ENCODE measurements at places on chromosomes 2 and 18.

DNA sequence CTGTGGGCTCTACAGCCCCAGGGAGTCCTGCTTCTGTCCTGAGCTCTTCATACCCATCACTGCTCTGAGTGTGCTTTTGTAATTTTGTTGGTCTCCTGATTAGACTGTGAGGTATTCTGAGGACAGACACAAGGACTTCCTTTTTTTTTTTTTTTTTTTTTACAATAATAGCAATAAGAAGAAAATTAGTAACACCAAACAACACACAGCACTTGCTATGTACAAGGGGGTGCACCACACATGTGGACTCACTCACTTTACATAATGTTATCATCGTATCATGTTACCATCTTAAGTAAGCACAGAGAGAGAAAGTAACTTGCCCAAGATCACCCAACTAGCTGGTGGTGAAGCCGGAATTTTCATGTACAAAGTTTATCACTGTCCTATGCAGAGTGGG, 34.6 kb downstream of the MBP start:
- no peak for DNase-seq

- no peak for DNase-seq
Observed at GRCh38 chr2:109439390-109439786, 174.4 kb downstream of the SEPTIN10 start.

GRCh38 chr2:80706951-80707350, 402.4 kb upstream of the LRRTM1 start:
- DNase-seq: no peak

DNA sequence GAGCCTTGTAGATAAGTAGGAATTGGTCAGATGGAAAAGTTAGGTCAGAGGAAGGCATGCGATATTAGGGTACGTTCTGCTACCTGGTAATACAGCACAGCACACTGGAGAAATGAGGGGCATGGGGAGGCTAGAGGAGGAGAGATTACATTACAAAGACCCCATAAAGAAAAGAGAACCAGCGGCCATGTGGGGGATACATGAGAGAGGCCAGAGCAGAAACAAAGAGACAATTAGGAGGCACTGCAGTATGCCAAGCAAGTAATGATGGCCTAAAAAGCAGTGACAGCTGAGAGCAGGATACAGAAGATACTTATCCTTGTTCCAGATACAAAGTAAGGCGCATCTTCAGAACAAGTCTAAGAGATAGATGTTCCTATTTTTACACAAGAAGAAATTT, 40.0 kb downstream of the TXNL1 start:
- DNase-seq: no peak

GRCh38 chr2:168443818-168444217, 12.3 kb upstream of the CERS6 start:
- DNase-seq: no peak

GRCh38 chr2:108926561-108927380, 62.2 kb downstream of the EDAR start:
- no peak for DNase-seq

GRCh38 chr2:30425326-30425725, 21.7 kb upstream of the LCLAT1 start:
- no peak for DNase-seq

DNA sequence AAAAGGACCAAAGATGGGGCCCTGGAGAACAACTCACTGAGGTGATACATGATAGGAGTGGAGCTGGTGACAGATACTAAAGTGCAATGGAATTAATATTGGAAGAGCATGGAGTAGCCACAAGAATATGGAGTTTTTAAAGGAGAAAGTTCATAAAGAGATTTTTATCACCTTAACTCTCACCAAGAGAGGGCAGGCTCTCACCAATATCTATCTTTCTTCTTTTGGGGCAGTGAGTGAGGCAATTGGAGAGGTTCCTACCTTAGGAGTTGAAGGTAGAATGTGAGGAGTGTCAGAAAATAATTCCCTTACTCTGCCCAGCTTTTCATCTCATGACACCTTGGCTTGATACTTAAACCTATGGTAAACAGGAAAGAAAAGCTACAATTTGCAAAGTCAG, 233.7 kb upstream of the CWC22 start:
- DNase-seq: no peak

GRCh38 chr2:173881886-173882285, 83.3 kb downstream of the SP3 start:
- no peak for DNase-seq

- DNase-seq: no peak
Observed at GRCh38 chr2:8432706-8433336, 249.0 kb upstream of the ID2 start.

DNA sequence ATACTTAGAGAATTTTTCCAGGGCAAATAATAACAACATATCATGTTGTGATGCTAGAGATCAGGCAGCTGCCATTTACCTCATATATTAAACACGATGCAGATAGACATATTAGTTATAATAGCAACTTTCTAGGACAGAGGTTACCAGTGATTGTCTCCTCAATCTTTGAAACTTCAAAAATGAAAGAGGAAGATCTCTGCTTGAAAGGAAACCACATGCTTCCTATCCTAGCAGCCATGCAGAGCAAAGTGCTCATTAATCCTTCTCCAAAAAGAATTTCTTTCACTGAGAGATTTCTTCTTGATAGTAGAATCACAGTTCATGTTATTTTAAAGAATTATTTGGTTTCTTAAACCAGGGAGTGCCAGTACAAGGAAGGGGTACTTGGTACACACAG, 317.2 kb downstream of the CPS1 start:
- DNase-seq: no peak

DNA sequence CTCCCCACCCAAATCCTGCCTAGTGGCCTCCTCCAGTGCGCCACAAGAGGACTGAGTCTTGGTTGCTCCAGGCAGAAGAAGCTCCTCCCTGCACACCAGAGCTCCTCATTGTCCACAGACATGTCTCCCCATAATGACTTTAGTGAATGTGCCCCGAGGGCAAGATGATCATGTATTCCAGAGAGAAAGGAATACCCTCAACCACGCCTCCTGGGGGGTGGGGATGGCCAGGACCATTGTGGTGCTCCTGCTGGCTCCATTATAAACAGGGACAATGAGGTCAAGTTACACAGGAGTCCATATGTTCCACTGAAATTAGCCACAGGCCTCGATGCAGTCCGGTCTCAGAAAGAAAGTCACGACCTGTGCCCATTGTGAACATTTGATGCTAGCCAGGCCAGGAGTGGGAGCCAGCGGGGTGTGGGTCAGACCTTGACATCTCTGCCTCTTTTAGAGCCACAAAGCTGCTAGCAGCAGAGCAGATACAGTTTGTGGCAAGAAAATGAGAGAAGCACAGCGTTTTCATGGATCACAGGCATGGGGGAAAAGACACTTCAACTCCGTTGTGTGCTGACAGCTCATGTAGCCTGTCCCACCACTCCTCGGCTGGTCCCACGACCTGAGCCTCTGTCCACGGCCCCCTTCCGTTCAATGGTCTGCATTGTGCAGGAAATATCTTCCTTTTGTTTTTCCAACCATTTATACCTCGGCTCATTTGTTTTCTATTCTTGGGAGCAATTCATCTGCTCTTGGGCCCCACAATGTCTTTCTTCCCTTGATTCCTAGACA, 70.7 kb upstream of the FZD7 start:
- DNase-seq: no peak

DNA sequence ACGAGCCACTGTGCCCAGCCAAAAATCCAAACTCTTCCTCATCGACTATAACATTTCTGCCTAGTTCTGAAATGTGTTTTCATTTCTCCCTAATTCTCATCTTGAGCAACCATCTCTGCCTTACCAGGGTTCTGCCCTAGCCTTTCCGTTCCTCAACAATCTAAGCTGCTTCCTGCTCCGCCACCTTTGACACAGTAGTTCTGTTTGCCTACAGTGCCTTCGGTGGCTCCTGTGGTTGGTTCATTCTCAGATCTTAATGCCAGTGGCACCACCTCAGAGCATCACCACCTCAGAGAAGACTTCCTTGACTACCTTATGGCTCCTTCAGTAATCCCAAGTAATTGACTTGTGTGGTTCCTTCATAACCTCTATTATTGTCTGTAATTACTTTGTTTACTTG, 3.8 kb downstream of the SOCS6 start:
- DNase-seq: no peak

DNA sequence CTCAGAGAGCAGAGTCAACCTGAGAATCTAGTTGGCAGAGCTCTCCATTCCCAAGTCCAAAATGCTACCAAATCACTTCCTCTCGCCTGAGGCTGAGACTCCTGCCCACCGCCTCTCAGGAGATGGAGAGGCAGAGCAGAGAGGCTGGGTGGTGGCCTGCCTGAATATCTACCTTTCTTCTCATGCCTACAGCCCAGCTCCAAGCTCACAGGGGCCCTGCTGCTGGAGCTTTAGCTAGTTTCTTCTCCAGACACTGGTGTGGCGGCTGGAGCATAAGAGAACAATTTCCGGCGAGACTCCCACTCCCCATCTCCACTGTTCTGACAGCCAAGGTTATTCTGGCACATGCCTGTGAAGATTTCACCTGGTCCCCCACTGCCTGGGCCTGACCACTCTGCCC, 8.1 kb upstream of the CYP26B1 start:
- no peak for DNase-seq

GRCh38 chr2:583666-584065, 93.5 kb downstream of the TMEM18 start:
- no peak for DNase-seq

- no peak for DNase-seq
Observed at GRCh38 chr18:8503248-8503647, 106.0 kb upstream of the RAB12 start.

- no peak for DNase-seq
Observed at GRCh38 chr18:79367480-79367879, 28.2 kb upstream of the NFATC1 start.

- peak; percentile 88 for DNase-seq
Observed at GRCh38 chr2:55049043-55049820, 1.0 kb downstream of the RTN4 start.

- DNase-seq: no peak
Observed at GRCh38 chr2:105626212-105626965, 118.3 kb upstream of the NCK2 start.

- DNase-seq: no peak
Observed at GRCh38 chr2:48219234-48219554, 310.8 kb upstream of the STON1 start.

GRCh38 chr2:180473456-180473855, 466.4 kb upstream of the CWC22 start:
- DNase-seq: no peak

- no peak for DNase-seq
Observed at GRCh38 chr2:86372133-86372532, 34.7 kb upstream of the REEP1 start.

GRCh38 chr2:239753401-239753837, 271.7 kb downstream of the NDUFA10 start:
- DNase-seq: no peak

DNA sequence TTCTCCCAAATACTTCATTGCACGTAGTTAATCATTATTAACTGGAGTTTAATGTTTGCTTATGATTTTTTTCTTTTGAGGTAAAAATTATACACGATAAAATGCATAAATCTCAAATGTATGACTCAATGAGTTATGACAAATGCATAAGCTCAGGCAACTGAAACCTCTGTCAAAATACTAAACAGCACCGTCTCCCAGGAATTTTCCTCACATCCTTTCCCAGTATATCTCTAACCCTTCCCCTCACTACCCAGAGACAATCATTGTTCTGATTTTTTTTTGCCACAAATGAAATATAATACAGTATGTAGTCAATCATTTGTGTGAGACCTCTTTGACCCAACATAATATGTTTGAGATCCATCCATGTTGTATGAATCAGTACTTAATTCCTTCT, 606.5 kb downstream of the CPS1 start:
- no peak for DNase-seq

DNA sequence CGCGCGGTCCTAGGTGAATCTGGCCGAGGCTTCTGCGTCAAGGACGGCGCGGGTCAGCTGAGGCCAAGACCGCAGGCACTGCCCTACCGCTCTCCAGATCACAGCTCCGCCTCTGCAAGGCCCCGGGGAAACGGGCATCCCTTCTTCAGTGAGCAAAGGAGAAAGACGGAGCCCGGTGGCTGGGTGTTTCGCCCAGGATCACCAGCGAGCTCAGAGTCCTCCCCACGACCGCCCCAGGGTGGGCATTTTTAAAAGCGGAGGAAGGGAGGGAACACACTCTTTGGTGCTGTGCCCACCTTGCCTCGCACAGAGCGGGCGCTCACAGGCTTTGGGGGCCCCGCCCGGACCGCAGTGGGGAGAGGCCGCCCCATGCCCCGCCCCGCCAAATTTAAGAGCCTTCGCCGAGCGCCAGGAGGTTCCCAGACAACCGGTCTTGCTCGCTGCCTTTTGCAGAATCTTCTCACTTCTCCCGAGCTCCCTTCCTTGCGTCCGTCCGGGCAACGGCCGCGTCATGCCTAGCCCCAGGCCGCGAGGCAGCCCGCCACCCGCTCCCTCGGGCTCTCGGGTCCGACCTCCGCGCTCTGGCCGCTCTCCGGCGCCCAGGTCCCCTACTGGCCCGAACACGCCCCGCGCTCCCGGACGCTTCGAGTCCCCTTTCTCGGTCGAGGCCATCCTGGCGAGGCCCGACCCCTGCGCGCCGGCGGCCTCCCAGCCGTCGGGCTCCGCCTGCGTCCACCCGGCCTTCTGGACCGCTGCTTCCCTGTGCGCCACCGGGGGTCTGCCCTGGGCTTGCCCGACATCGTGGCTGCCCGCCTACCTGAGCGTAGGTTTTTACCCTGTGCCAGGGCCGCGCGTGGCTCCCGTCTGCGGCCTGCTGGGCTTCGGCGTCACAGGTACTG, at the start of gene NOTO:
TSS of gene NOTO (plus strand) at position 419 of the 899 bp plus-strand sequence. CDS start at position 512, 93 bp downstream.
- DNase-seq: no peak

GRCh38 chr18:68893354-68893753, 95.5 kb downstream of the CCDC102B start:
- no peak for DNase-seq

- DNase-seq: peak; percentile 30
Observed at GRCh38 chr2:52220393-52220792, 1188.5 kb upstream of the NRXN1 start.

- no peak for DNase-seq
Observed at GRCh38 chr2:40093021-40093675, 314.1 kb upstream of the THUMPD2 start.

- DNase-seq: no peak
Observed at GRCh38 chr18:34985963-34986362, 55.2 kb upstream of the MAPRE2 start.

DNA sequence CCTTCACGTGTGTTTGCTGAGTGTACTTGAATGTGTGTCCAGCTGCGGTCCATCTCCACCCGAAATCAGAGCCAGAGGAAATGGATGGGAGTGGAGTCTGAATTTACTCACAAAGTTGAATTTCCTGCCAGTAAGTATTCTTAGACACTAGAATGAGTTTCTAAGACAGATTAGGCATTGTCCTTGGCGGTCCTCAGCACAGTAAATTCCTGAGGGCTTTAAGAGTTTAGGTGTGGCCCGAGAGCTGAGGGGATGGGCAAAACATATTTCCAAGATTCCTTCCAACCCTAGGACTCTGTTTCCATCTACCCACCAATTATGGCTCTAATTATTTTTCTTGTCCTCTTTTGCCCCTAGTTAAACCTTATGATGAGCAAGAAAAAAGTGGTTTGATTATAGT, 90.3 kb upstream of the PHLPP1 start:
- no peak for DNase-seq

Measured in RPMI8226 (cell line).